ENCODE measurements at places on chromosomes 7 and 10.
A peak's percentile ranks its signal among the peaks of the same experiment; 100 is the strongest.

- DNase-seq: no peak
These were observed 1.1 kb upstream of the RGR start for GRCh38 chr10:84243759-84244158.

DNA sequence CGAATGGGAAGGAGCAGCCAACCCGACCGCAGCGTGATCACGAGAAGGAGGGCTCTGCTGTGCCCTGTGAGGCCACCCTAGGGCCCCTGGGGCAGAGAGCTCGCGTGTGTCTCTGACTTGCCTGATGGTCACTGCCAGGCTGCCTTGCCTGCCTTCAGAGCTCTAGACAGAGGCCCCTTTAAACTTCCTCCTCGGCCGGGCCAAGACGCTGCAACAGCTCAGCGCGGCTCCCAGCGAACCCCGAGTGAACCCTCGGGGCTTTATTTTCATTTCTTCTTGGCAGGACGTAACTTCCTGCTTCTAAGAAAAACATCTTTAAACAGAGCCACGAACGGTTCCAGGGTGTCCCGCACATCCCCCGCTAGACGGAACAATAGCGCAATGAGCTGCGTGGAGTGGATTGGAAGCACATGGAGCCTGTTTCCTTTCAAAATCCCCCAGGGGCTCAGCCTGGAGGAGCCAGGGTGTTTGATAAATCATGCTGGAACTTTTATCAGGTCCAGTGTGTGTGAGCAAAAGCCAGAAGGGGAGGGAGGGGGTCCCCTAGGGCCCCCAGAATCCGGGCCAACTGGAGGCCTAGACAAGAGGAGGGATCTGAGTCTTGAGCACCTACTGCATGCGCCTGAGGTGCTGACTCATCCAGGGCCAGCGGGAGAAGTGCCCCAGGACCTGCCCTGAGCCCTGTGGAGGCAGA is 134.1 kb upstream of the GDF10 start:
- DNase-seq: peak; percentile 23

DNA sequence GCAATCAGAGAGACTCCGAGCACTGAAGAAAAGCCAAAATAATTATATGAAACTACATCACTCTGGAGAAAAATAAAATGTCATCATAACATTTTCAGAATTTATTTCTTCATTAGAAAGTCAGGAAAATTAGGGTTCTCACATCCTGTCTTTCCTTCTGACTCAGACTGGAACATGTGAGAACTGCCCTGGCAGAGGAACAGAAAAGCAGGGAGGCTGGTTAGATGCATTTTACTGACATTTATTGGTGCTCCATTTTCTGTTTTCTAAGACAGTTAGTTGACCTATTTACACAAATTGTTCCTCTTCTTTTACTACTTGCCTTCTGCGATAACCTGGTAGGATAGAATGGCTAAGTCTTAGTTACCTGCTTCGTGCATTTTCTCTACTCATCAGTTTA is 58.6 kb upstream of the ANK3 start:
- DNase-seq: no peak

DNA sequence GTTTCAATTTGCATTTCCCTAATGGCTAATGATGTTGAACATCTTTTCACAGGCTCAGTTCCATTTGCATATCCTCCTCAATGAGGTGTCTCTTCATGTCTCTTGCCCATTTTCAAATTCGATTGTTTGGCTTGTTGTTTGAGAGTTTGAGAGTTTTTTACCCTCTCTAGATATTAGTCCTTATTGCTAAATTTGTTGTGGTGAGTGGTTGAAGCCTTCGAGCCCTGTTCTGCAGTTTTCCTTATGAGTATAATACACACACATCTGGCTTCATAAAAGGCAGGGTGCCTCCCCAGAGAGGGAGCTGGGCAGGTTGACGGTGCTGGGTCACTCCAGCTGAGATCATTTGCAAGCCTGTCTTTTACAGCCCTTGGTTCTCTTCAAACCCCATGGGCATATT is 65.1 kb downstream of the RGS10 start:
- DNase-seq: no peak

DNA sequence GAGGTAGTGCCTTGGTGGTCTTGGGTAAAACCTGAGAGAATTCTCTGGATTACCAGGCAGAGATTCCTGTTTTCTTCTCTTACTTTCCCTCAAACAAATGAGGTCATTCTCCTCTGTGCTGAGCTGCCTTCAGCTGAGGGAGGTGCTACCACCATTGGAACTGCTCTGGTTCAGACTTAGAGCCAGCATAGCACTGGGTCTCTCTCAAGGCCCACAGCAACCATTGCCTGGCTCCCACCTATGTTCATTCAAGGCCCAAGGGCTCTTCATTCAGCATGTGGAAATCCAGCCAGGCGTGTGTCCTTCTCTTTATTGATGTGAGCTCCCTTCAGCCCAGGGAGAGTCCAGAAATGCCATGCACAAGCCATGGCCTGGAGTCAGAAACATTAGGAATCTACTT is 261.1 kb downstream of the NRG3 start:
- no peak for DNase-seq

DNA sequence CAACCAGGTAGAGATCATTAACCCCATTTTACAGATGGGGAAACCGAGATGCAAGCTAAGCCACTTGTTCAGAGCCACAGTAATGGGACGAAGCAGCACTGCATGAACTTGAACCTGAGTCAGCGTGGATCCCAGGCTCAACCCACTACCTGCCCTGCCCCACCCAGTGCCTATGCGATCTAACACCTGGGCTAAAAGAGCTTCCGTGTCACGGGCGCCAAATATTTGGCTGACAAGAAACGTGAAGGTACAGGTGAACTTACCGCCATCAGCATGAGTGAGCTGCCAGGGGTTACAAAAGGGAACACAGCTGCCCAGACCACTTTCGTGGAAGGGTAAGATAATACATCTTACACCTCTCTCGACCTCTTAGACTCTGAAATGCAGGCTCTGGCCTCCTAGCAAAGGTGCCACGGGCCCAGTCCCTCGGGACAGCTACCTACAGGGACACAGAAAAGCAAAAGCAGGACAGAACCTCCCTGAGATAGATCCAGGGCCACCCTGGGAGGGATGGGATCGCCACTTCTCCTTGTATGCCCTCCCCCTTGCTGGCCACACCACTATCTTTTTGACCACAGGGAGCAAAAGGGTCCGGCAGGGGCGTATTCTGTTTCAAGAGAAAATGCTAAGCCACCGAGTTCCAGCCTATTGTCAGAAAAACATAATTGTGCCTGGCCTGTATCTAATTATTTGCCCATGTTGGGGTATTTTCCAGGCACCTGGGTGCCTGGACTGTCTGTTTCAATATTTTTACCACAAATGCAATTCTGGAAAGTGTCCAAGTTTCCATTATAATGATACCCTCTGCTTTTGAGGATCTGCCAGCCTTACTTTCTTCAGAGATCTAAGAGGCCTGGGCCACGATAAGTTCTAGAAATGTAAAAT is 6.4 kb downstream of the CHST15 start:
- DNase-seq: no peak

GRCh38 chr10:92657024-92657423 is 32.7 kb upstream of the HHEX start:
- DNase-seq: no peak

DNA sequence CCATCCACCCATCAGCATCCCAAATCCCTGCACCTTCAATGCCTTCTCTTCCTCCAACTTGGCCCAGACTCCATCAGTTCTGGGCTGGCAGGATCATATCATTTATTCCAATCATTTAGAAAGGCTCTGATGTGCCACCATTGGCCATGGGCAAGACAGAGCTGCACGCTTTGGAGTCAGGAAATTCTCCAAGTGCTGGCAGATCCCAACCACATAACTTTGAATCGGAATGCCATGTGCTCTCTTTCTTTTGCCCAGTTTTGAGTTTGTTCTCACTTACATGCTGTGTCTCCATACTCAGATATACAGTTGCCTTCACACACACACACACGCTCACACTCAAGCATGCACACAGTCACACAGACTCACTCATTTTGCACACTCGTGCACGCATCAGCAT is 85.7 kb upstream of the GHITM start:
- DNase-seq: no peak

GRCh38 chr10:131897297-131897899 is 3.4 kb upstream of the PPP2R2D start:
- DNase-seq: no peak

- no peak for DNase-seq
These were observed 7.5 kb upstream of the ARHGAP22 start for GRCh38 chr10:48612236-48612943.

GRCh38 chr10:111142092-111142768 is 65.4 kb downstream of the ADRA2A start:
- DNase-seq: no peak

- no peak for DNase-seq
These were observed 130.4 kb upstream of the STEAP4 start for GRCh38 chr7:88437132-88437531.

GRCh38 chr10:11167233-11167966 is 149.7 kb downstream of the CELF2 start:
- DNase-seq: no peak

GRCh38 chr7:133940368-133940767 is 186.8 kb upstream of the LRGUK start:
- DNase-seq: no peak

- DNase-seq: no peak
These were observed 43.9 kb upstream of the SRGN start for GRCh38 chr10:69043931-69044531.

Data from GM04503 (cell line).